ENCODE measurements at places on chromosomes 3 and 15.
A peak's percentile ranks its signal among the peaks of the same experiment; 100 is the strongest.

- DNase-seq: no peak
These were observed 589 bp upstream of the SENP5 start for GRCh38 chr3:196867155-196867506.

- DNase-seq: peak; percentile 66
These were observed 95.7 kb downstream of the CPN2 start for GRCh38 chr3:194255252-194256039.

DNA sequence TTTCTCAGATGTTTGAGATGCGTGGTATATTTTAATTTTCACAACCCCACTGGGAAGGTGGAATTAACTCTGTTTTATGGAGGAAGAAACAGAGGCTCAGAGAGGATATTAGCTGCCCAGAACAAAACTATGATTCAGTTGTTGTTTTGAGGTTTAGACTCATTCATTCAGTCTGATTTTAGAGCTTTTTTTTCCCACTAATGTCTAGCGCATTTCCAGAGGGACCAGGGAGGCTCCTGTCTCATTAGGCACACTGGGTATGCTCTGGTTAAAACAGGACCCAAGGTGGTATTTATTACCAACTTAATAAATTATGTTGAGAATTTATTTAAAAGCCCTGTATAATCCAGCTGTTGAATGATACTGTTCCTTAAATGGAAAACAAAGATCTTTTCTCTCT is 272.0 kb upstream of the RGMA start:
- no peak for DNase-seq

DNA sequence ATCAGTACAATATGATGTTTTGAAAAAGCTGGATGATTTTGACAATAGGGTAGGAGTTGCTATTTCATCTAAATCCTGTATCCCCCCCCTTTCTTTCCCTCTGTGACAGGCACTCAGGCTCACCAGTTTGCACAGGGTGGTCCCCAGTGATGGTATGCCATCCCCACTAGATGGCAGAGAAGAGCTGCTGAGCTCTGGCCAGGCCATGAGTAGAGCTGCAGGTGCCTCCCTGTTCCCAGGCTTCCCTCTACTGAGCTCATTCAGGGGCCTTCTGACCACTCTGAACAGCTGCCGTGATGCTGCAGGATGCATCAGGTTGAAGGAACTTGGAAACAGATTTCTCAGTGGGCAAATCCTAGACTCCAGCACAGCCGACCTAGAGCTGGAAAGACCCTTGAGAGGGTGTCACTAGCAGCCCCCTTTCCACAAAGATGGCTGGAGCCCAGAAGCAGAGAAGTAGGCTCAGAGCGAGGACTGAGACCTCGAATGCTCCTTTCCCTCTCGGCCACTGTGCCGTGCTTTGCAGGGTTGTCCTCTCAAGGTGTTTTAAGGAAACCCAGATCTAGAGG is 45.1 kb downstream of the EFCAB12 start:
- DNase-seq: peak; percentile 65

DNA sequence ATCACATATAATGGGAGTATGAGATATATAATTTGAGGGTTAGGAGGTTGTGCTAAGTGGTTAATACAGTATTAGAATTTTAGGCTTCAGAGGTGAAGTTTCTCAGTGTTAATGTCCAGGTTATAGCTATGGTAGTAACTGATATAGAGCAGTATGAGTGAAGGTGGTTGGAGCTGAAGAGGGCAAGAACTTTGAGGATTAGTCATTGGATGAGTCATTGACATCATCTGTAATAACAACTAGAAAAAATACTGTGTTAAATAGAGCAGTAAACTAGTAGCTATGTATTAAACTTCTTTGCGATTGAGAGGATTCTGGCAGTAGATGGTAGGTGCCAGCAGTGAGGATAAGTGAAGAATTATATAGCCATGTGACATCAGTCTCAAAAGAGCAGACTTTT is 47.5 kb upstream of the EIF3J start:
- DNase-seq: no peak

GRCh38 chr3:83956431-83956830 is 1002.4 kb upstream of the CADM2 start:
- DNase-seq: no peak

- no peak for DNase-seq
These were observed 79.9 kb downstream of the VGLL4 start for GRCh38 chr3:11563865-11564185.

DNA sequence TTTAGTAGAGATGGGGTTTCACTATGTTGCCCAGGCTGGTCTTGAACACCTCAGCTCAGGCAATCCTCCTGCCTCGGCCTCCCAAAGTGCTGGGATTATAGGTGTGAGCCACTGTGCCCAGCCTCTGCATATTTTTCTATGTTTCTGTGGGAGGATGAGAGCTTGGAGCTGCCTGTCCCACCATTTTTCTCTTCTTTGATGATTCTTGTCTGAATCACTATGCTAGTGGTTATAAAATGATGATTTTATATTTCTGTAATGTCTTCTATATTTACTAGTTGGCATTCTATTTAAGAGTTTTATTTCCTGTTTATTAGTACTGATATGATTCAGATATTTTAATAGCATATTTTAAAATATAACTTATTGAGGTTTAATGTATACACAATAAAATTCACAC is 69.7 kb downstream of the CHCHD6 start:
- DNase-seq: no peak

- DNase-seq: no peak
These were observed 8.9 kb downstream of the CPOX start for GRCh38 chr3:98584547-98584946.

DNA sequence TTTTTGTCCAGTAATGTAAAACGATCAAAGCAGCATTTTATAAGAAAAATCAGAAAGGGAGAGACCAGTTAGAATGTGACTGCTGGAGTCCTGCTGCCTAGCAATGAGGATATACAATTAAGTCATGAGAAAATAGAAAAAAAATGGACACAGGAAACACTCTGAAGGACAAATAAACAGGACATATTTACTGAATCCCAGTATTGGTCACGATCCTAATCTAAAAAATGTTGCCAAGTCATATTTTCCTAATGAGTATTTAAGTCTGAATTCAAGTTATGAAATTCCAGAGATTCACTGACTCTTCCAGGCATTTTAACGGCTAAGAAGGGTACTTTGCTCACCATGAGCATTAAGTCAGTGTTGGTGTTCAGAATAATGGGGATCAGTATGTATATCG is 154.3 kb upstream of the CCDC54 start:
- no peak for DNase-seq

- no peak for DNase-seq
These were observed 19.0 kb downstream of the CMSS1 start for GRCh38 chr3:99836681-99837080.

DNA sequence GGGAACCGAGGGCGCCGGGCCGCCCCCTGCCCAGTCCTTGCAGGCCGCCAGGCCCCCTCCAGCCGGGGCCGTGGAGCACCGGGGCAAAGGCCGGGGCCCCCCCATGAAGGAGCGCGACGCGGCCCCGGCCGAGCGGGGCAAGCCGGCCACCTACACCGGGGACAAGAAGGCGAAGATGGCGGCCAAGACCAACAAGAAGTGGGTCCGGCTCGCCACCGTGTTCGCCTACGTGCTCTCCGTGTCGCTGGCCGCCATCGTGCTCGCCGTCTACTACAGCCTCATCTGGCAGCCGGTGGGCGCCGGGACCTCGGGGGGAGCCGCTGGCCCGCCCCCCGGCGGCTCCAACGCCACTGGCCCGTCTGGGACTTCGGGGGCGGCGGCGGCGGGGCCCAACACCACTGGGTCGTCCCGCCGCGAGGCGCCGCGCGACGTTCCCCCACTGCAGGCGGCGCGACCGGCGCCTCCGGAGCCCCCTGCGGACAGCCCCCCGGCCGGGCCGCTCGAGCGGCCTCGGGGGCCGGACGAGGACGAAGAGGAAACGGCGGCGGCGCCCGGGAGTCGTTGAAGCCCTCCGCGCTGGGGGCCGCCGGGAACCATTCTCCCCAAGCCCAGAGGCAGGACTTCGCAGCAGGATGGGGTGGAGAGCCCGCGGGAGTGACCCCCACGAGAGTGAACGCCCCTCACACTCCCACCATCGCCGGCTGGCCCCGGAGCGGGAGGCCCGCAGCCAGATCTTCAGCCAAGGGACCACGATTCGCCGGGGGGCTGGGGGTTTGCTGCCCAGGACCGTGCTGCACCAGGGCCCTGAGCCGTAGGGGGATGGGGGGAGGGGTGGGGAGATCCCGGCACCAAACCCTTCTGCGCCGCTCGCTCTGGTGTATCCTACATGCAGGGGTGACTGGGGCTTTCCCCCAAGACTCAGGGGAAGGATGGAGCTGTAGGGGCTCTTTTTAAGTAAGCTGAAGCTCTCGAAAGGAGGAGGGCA is 753 bp downstream of the INAFM2 start:
- peak; percentile 45 for DNase-seq

DNA sequence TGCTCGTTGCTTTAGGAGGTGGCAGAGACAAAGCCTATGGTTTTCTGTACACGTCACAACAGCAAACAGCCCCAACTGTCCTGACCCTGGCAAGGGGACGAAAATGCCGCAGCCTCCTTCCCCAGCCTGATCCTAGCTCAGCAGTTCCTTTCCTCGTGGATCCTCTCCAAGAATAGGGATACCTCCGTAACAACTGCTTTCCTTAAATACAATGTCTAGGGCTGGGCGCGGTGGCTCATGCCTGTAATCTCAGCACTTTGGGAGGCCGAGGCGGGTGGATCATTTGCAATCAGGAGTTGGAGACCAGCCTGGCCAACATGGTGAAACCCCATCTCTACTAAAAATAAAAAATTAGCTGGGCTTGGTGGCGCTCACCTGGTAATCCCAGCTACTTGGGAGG is 17.0 kb downstream of the MAP6D1 start:
- DNase-seq: no peak

GRCh38 chr3:66386925-66387650 is 113.7 kb downstream of the LRIG1 start:
- DNase-seq: no peak

DNA sequence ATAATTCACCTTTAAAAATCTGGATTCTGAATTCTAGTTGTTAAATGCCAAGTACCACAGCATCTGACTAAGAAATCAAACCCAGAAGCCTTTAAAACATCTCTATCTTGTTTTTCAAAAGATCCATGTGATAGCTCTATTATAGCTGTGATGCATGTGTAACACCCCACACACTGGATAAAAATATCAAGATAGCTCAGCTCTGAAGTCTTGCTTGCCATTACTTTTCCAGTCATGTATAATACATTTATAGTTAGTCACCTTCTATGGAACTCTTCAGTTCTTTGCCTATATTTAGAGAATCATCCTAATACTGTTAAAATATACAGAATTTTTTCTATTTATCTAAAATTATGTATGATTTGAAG is 11.6 kb downstream of the ARPP19 start:
- DNase-seq: no peak

DNA sequence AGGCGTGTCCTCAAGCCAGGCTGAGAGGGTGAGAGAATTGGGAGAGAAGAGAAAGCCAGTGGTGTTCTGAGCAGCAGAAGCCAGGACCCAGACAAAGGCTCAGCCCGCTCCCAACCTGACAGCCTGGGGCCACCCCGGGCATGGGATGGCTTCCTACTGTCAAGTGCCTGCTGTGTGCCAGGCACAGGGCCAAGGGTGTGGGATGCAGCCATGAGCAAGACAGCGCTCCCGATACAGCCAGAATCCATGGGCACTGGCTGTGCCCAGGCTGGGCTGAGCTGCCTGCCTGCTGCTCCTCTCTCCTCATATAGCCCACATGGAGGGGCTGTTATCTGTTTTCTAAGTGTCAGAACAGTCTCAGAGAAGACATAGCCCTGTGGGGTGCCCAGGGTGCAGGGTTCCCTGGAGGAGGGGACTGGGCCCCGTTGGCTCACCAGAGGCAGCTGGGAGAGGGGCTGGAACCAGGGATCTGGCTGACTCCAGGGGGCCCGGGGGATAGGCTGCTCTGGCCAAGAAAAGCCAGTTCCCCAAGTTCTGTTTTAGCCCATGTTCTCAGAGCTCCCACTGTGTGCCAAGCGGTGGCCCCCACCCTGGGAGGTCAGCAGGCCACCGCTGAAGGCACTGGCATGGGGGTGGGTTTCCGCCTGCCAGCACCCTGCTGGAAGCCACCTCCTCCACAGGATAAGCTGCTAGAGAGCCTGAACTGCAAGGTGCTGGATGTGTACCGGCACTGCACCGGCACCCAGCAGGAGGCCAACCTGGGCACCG is 39.0 kb downstream of the CFAP100 start:
- DNase-seq: no peak

- no peak for DNase-seq
These were observed 27.8 kb upstream of the AP4E1 start for GRCh38 chr15:50880651-50881114.

DNA sequence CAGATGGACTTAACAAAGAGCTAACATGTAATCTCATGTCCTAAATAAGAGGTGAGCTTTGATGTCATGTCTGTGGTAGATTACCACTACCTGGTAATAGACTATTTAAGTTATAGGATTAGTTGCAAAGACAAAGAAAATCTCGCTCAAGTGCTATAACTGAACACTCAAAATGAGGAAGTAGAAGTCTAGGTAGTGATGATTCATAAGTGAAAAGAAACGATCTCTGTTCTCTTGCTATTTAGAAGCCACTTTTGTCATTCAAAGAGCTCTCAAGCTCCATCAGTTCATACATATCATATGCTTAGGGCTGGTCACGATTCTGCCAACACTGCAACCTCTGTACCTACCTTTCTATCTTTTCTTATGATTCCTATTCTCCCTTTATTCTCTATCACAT is 110.9 kb downstream of the EDEM1 start:
- no peak for DNase-seq

- DNase-seq: no peak
These were observed 182.7 kb downstream of the NSMCE3 start for GRCh38 chr15:29086891-29087290.

GRCh38 chr3:480070-480469 is 283.5 kb downstream of the CHL1 start:
- no peak for DNase-seq

- DNase-seq: no peak
These were observed 243.9 kb upstream of the AGTR1 start for GRCh38 chr3:148453781-148454191.

DNA sequence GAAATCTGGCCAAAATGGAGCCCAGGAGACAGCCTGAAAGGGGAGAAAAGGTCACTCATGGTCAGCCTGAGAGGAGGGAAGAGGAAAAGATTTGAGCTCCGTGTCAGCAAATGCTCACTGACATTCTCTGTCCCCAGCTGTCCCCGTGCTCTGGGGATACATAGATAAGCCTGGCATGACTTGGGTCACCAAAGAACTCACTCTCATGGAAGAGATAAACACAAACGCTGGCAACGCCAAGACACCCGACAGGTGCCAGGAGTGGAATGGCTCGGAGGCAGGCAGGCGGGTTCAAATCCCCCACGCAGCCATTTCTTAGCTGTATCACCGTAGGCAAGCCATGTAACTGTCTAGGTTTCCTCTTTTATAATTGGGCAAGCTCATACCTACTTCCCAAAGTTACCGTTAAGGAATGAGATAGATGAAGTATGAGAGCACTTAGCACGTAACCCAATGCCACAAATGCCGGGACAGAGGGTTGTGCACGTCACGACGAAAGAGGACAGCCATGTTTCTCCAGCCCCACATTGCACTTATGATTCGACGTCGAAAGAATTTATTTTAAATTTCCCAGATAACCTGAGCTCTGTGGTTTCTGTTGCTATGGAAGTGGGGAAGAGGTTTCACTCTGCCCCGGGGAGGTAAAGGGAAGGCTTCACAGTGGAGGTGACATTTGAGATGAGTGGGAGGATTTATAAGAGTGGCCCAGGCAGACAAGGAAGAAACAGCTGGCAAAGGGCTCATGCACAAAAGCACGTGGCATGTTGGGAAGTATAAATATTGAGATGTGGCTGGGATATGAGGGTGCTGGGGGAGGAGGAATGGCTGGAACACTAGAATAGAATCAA is 41.4 kb upstream of the TSEN2 start:
- DNase-seq: no peak
